ENCODE measurements at places on chromosomes 7 and 10.

- DNase-seq = no peak
Measured at GRCh38 chr7:97096661-97097060, 20.8 kb upstream of the SDHAF3 start.

DNA sequence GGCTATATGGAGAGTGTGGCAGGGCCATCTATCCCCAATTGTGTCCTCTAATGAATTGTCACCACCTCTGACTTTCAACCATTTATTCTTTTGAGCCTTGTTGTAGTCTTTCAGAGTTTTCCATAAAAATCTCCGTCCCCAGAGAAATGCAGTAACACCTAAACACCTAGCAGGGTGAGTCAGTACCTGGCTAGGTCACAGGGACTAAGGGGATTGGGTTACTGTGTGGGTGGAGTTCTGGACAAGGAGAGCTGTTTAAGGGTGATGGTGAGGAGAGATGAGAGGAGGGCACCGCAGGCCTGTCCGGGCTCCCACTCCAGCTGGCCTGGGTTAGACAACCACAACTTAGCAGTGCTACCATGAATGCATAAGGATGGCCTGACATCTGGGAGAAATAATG, 186.2 kb upstream of the LYZL1 start:
- DNase-seq = no peak

- no peak for DNase-seq
Measured at GRCh38 chr7:70714506-70715038, 417.4 kb upstream of the GALNT17 start.

DNA sequence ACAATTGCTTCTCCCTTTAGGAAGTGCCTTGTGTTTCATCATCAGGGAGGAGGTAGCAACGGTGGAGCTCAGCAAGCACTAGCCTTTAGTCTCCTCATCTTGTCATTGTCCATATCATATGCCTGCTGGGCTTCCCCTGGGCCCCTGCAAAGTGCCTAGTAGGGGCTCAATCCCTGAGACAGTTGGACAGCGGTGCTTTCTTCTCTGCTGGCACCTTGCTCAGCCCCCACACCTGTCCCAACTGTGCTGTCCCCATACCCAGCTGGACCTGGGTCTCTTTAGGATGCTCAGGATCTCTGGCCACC, 5.5 kb downstream of the SMARCD3 start:
- no peak for DNase-seq

GRCh38 chr10:11975795-11976194, 66.8 kb downstream of the UPF2 start:
- DNase-seq = no peak

DNA sequence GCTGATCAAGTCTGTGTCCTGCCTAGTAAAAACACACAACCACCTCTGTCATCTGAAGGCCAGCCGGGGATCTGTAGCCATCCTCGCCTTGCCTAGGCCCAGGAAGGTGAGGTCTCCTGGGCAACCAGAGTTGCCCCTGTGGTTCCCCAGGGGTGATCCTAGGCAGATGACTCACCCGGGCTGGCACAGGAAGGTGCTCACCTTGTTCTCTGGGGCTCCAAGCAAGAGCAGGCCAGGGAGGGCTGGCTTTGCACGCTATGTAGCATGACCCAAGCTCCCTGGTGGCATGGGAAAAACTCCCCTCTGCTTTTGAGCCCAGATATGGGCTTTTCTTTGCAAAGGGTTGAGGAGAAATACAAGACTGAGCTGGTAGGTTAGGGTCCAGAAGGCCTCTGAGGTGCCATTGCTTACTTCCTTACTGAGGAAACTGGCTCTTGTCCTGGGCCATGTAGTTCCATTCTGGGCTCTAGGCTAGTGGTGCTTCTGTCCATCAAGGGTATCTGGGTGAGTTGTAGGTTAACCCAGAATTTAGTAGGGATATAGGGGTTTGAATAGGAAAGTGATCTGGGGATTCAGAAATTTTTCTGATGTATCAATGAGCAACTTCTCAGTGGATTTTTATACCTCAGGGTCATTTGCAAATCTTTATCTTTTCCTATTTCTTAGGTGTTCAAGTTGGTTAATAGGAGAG, 112.0 kb downstream of the NT5C2 start:
- DNase-seq = no peak

DNA sequence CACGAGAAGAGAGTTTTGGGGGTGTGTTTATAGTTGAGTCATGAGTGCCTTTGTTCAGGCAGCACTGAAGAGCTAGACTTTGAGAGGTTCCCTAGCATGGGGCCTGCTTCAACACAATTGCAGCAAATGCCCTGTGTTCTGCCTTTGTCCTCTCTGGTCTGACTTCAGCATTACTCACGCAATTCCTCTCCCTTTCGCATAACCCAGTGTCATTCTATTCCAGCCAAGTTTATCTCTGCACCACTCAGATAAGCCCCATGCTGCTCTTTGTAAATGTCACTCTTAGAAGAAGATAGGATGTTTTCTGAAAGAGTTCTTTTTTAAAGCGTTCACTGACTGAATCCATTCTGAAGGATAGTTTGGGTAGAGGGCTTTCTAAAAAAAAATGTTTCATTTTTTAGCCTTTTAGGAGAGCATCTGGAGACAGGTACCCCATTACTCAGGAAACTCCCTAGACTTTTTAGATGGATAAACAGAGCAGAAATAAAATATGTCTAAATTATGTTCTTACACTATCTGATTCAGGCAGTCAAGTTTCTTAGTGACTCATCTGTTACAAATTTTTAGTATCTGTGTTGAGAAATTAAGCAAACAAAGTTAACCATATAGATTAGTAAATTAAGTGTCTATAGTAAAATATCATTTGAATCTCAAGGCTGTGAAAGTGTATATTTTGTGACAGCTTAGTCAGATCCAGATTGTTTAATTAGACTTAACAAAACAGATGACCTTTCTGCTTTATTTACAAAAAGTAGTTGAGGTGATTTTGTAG, 318.5 kb downstream of the GPR158 start:
- no peak for DNase-seq

DNA sequence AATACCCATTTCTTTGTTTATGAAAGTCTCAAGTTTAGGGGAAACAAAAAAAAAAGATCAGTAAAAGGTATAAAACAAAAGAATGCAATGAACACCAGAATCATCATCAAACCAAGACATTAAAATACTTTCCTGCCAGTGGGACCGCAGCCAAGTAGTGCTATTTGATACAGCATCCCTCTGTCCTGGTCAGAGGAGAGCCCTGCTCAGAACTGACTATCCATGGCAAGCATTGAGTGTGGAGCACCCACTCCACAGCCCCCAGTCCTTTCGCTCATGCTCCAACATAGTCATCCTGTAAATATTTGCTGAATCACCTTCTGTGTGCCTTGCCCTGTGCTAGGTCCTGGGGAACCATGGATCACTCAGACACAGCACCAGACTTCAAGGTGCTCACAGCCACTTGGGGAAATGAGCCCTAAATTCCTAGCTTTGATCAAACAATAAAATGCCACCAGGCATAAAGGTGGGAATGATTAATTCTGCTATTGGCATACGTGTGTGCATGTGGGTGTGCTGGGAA, 213.6 kb upstream of the TBX20 start:
- no peak for DNase-seq

DNA sequence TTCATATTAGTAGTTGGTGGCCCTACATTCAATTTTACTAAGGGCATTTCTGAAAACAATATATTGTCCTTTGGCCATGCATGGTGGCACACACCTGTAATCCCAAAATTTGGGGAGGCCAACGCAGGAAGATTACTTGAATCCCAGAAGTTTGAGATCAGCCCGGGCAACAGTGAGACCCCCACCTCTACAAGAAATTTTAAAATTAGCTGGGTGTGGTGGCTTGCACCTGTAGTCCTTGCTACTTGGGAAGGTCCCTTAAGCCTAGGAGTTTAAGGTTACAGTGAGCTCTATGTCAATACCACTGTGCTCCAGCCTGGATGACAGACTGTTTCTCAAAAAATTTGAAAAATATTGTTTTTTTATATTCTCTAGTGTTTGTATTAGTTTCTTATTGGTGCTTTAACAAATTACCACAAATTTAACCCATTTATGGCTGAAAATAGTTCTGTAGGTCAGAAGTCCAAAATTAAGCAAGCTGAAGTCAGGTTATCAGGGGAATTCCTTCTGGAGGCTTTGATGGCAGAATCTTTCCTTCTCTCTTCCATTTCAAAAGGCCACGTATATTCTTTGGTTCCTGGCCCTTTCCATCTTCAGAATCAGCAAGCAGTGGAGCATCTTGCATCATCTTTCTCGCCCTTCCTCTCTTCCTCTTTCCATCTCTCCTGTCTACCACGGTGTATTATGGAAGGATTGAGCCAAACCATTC, 12.4 kb downstream of the CBX3 start:
- no peak for DNase-seq

DNA sequence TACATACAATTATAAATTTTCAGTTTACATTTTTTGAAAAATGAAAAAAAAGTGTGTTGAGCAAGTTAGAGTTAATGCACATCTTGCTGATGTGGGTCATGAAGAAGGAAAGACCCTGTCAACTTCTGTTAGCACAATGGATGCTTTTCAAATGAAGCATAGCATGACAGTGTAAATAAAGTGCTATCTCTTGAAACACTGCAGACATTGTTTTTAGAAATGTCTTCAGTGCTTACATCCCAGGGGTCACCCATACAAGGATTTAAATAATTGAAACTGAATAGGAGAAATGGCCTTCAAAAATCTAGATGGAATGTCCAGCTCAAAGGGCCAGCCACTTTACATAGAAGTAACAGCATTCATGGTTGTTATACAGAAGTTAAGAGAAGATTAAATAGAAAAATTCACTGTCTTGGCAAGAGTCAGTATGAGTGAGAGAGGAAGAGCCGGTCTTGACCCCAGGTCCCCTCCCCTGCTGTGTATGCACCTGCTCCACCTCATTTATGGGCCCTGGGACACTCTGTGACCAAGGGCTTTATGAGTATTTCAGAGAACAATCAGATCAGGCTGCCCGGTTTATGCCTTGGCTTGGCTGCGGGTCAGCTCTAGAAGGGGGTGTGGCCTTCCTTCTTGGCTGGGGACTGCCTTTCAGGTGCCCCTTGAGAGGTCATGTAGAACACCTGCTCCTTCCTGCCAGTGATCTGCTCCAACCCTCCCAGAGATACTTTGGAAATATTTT, 237.7 kb upstream of the TMEM72 start:
- DNase-seq = peak; percentile 21

DNA sequence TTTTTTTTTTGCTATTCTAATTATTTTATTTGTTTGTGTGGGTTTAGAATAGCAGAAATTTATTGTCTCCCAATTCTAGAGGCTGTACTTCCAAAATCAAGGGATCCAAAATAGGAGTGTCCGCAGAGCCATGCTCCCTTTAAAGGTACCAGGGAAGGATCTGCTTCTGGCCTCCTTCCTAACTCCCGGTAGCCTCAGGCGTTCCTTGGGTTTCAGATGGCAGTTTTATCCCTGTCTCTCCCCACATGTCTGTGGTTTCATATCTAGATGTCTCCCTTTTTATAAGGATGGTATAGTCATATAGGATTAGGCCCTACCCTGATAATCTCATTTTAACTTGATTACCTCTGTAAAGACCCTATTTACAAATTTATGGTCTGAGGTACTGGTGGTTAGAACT, 48.4 kb downstream of the BMPR1A start:
- no peak for DNase-seq

DNA sequence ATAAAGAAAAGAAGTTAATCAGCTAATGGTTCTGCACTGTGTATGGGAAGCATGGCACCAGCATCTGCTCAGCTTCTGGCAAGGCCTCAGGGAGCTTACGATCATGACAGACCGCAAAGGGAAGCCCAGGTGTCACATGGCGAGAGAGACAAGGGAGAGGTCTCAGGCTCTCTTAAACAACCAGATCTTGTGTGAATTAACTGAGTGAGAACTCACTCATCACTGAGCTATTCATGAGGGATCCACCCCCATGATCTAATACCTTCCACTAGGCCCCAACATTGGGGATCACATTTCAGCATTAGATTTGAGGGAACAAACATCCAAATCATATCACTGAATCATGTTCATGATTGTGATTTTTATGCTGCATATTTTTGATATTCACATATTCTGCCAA, 5.8 kb downstream of the USP54 start:
- no peak for DNase-seq

DNA sequence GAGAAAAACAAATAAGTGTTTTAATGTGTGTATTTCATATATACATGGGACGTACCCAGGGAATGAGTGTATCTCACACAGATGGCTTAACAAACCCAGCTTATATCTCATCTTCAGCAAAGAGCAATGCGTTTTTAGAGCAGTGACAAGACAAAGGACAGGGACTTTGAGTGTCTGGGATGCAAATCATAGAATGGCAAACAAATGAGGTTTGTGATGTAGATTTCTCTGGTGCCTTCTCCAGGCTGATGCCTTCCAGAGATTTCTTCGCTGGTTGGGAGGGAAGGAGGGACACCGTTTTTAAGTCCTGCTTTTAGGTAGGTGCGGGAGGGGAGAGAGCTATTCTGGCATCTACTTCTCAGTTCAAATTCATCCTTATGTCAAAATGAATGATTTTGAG, 16.6 kb downstream of the LANCL2 start:
- no peak for DNase-seq

DNA sequence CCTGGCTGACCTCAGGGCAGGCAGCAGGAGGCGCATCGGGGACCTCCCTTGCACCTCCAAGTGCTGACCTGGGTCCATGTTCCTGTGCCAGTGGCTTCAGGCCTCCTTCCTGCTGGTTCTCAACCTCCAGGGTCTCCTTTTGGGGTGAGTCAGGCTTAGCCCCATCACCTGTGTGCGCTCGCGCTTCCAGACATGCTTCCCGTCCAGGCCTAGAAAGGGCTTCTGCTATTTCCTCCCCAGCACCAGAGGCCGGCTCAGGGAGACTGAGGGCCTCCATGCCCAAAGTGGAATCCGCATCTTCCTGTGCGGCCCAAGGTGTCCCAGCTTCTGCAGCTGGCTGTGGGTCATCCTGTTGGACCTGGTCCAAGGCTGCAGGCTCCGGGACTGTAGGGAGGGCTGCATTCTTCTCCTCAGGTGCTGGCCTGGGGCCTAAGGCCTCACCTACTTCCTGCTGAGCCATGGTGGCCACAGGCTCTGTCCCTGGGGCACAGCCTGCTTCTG, 5.9 kb downstream of the NACAD start:
- DNase-seq = no peak

DNA sequence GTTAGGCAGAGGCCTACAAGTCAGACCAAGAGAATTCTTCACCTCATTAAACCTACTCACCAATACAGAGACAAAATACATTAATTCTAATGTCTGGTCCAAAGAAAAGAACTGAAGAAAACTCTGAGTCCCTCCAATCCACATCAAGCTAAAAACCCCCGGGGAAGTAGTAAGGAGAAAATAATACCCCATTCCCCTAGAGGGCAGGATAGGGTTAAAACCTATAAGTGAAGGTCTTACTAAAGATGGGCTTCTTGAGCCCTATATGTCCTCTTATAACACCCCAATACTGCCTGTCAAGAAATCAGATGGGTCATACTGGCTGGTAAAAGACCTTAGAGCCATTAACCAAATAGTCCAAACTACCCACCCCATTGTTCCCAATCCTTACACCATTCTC, 141.3 kb upstream of the TMEM106B start:
- DNase-seq = no peak

- DNase-seq = no peak
Measured at GRCh38 chr10:131588704-131589220, 277.2 kb upstream of the TCERG1L start.

DNA sequence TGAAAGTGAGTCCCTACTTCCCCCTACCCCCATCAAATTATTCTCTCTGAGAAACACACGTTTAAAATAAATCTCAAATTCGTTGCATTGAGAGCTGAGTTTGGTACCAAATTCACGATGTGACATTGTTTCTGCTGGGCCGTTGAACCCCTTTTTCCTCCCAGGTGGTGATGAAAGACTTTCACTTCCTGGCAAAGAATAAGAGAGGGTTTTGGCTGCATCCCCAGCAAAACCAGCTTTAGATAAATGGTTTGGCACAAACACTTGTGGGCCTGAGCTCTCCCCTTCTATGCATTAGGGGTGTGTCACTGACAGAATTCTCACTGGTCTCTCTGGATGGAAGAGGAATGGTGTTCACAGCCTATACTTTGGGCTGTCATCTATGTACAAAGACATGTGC, 8.8 kb upstream of the DNTT start:
- no peak for DNase-seq

Measured in fibroblast of gingiva (primary cell).